ENCODE measurements at places on chromosomes 2 and 18.

- DNase-seq: no peak
Measured at GRCh38 chr18:35697869-35698268, 116.3 kb downstream of the GALNT1 start.

- no peak for DNase-seq
Measured at GRCh38 chr18:53004798-53005197, 664.8 kb downstream of the DCC start.

DNA sequence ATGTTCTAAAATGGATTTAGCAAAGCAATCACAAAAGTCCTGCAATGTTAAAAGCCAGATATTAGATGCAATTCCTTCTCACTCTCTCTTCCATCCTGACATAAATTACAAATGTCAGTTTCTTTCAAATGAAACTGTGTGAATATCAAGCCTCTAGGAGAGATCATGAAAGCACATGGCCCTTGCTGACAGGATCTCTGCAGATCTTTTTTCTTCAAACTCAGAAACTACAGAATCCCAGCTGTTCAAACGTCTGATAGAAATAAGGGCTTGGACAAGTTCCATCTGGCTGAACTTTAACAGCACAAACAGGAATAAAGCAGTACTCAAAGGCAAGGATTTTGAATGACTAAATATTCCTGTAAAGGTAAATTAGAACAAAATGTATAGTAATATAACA is 47.6 kb downstream of the PDE1A start:
- no peak for DNase-seq

DNA sequence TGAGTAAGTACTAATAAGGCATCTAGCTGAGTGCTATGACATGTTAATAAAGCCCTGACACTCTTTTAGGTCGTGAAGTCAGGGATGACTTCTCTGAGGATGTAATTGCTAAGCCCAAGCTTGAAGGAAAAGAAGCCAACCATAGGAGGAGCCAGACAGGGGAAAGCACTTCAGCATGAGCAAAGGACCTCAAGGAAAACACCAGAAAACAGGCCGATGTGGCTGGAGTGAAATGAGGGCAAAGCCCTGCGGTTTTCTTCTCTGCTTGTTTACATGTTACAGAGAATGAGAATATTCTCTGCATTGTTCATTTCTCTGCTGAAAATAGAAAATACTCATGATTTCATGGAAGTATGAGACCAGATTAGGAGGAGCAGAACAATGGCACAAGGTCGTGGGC is 112.5 kb upstream of the ARHGAP28 start:
- DNase-seq: no peak

DNA sequence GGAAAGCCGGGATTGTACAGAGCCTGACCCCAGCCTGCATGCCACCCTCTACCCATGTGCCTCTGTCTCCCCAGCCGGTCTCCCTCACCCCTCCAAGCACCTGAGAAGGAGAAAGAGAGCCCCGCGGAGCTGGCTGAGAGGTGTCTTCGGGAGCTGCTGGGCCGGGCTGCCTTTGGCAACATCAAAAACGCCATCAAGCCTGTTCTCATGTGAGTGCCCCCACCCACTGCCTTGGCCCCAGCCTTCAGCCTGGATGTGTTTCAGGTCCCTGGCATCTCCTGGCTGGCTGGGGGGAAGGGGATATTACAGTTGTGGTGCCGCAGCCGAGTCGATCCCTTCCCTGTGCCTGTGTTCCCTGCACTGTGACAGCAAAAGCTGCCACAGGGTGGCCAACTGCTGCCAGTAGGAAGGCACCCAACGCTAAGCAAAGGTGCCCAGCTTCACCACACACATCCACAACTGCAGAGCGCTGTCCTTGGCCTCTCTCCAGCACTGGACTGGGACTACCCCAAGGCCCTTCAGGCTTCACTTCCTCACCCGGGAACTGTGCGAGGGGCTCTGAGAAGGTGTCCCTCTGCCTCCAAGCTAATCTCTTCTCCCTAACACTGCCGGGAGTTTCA is 38.4 kb downstream of the POMC start:
- no peak for DNase-seq

GRCh38 chr2:194917519-194917918 is 739.5 kb upstream of the SLC39A10 start:
- no peak for DNase-seq

DNA sequence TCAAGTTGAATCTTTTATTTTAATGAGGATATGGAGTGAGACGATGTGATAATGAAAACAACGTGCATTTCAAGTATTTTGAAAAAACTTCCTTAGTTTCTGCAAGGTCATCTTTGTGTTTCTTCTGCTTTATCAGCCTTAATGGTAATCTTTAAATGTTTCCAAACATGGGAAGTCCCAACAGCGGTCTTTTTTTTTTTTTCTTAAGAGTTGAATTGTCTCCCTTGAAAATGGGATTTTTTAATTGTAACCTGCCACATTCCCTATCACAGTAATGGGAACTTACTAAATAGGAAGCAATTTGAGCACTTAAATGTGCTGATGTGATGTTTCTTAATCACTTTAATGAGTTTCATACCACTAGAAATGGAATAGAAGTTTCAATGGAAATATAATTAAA is 45.8 kb downstream of the ATIC start:
- no peak for DNase-seq

DNA sequence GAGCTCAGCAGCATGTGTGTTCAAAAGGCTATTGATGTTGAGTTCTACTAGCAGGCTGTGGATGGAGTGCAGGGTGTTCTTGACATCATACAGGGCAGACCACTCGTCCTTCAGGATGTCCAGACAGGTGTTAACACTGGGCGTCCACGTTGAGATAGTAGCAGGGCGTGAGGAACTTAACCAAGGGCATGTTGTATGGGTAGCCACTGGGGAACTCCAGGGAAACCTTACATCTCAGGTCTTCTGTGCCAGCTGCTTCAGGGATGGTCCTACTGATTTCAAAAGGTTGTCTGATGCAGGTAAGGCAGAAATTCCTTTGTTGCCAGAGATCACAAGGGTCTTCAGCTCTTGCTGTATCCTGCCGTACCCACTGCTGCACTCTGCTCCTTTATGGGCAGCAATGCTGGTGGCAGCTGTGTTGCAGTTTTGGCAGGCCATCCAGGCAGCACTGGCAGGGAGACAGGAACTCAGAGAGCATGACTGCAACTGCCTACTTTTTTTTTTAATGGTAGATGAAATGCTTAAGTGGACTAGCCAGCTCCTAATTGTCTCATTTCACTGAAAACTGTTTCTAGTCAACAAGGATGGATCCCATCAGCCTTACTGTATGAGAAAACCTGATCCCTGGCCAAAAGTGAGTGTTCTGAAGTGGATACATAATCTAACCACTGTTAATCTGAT is 32.4 kb upstream of the RBBP8 start:
- no peak for DNase-seq

- no peak for DNase-seq
Measured at GRCh38 chr2:187050409-187050998, 201.5 kb upstream of the ZSWIM2 start.

DNA sequence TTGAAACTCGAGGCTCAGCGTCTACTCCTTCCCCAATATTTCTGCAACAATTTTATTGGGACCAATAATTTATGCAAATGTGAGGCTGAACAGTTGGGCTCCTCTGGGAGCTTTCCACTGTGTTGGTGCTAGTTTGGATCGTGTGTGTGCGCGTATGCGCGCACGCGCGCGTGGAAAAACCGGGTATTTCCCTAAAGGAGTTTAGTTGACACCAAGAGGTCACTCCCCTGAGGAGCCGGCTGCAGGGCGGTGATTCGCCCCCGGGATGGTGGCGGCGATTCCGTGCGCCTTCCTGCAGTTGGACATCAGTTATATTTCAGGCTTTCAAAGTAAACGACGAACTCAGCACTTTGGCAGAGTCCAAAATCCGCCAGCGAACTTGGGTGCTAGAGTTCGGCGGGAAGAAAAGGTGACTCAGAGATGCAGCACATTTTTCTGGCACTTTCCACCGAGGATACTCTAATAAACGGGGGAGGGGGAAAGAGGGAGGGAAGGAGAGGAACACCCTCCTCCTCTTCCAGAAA is 186.5 kb upstream of the FANCL start:
- no peak for DNase-seq

DNA sequence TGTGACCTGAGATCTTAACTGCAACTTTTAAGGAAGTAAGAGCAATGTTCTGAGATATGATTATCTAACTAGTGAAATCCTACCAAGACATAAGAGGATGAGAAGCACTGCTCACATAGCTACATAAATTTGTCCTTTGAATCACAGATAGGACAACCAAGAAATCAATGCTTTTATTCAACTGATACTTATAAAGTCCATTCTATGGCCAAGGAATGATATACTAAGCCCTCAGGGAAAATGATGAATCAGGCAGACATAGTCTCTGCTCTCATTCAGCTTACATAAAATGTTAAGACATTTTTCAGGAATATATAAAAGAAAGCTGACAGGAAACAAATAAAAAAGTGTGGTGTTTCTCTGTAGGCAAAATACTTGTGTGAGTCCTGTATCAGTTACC is 39.1 kb downstream of the PGAP1 start:
- DNase-seq: no peak

- peak; percentile 36 for DNase-seq
Measured at GRCh38 chr2:239247401-239248245, 153.2 kb downstream of the HDAC4 start.

- DNase-seq: no peak
Measured at GRCh38 chr2:239171643-239172042, 229.2 kb downstream of the HDAC4 start.

DNA sequence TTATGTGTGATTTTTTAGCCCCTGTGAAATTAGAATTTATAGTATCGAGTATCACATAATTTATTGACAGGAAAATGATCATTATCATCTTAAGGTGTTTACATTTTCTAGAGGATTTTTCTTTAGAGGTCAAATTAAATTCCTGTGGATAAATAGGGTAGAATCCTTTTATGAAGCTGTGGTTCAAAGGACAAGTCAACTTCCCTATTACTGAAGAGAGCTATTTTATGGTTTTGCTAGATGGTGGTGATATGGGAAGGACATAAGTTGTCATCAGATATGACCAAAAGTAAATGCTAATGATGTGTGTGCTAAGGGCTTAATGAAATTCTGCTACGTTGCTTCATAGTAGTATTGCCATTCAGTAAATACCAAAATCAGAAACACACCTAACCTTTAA is 80.1 kb downstream of the EML4 start:
- no peak for DNase-seq

- DNase-seq: no peak
Measured at GRCh38 chr2:105309147-105309545, 20.4 kb downstream of the TGFBRAP1 start.

DNA sequence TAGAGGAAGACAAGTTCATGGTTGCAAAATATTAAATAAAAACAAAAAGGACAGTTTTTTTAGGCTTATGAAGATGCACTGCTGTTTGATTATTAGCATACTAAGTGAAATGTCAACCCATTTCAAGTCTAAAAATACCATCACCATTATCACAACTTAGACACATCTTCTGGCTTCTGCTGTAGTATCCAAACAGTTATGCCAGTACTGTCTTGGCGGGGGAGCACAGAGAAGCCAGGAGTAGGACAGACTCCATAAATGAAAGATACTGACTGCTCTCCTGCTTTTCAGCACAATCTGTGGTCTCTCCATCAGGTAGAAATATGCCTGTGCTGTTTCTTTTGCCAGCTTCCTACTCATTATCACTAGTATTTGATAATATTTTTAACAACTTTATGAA is 179.2 kb upstream of the DSEL start:
- DNase-seq: no peak

GRCh38 chr2:238942726-238943300 is 94.9 kb downstream of the TWIST2 start:
- DNase-seq: no peak

GRCh38 chr2:72413716-72414115 is 266.1 kb upstream of the CYP26B1 start:
- no peak for DNase-seq

GRCh38 chr2:235954888-235955480 is 213.2 kb downstream of the GBX2 start:
- no peak for DNase-seq

GRCh38 chr2:168224346-168224745 is 23.0 kb downstream of the STK39 start:
- no peak for DNase-seq

DNA sequence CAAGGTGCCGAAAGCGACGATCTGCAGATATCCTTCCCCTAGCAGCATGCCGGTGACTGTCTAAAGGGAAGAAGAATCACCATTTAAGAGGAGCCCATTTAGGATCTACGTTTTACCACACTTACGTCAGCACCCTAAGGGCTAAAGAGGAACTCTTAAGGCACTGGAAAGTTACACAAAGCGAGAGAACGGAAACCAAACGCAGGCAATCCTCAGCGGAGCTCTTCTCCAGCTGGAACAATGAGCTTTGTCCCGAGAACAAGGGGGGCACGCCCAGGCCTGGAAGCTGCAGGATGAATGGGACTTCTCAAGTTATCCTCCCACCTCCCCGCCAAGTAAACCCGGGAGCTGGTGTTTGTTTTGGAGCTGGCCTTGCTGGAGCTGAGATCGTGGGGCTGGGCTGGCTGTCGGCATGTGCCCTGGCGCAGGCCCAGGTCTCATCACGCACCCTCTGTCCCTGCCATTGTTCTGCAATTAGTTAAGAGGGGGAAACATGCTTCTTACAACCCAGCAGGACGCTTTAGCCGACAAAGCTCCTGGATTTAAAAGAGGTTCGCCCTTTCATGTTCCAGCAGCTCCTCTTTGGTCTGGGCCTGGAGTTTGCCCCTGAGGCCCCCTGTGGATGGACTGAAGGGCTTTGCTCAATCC is 36.4 kb downstream of the PXDN start:
- DNase-seq: no peak

DNA sequence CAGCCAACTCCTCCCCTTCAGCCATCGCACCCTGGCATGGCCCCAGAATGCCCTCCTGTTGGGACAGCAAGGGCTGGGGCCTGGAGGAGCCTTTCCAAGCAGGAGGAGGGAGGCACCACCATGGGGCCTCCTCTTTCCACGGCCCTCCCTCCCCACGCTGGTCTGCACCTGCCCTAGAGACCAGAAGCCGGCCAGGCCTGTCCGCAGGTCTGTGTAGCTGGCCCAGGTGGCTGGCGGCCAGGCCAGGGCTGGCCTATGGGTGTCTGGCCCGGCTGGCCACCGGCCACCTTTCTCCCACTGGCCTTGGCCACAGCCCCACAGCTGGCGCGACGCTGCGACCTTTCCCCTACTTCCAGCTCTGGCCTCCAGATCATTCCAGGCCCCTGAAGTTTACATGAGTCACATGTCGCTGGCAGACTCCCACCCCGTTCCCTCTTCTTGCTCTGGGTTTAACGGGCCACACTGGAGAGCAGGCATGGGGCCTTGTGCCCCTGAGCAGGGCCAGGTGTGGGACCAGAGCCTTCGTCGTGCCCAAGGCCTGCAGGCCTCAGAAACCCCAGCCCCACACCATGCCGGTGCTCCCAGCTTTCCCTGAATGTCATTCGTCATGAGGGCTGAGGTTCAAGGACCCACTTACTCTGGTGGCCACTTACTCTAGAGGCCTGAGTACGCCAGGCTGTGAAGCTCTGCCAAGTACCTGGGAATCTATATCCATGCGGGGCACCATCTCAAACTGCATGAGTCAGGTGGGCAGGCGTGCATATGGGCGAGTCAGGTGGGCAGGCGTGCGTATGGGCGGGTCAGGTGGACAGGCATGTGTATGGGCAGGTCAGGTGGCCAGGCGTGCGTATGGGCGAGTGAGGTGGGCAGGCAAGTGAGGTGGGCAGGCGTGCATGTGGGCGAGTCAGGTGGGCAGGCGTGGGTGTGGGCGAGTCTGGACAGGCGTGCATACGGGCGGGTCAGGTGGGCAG is 33.3 kb upstream of the KLF11 start:
- DNase-seq: no peak

GRCh38 chr2:180905002-180905401 is 75.4 kb upstream of the UBE2E3 start:
- no peak for DNase-seq
